T-helper 1 cell (primary cell): ENCODE measurements at places on chromosomes 5 and 9.
A peak's percentile ranks its signal among the peaks of the same experiment; 100 is the strongest.

GRCh38 chr9:117825609-117826347 is 121.6 kb downstream of the TLR4 start:
- DNase-seq, result peak; percentile 58

- no peak for DNase-seq
Measured at GRCh38 chr5:56330167-56330566, 97.0 kb upstream of the ANKRD55 start.

GRCh38 chr5:17289681-17290539 is 72.5 kb downstream of the BASP1 start:
- no peak for DNase-seq

DNA sequence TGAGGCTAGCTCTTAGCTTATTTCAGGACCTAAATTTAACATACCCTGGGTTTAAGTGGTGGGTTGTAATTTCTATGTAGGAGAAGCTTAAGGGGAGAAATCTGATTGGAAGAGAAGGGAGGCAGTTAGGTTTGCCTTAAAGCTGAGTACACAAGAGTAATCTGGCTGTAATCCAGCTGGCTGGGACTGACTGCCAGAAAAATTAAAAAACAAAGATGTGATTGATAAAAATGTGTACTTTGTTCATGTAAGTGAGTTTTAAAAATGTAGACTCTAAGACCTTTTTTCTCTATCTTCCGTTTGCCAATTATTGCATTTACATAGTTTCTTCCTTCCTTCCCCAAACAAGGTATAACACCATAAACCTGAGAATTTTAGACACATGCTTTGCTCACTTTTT is 17.5 kb upstream of the MSMP start:
- no peak for DNase-seq

GRCh38 chr9:88874391-88874790 is 116.9 kb upstream of the S1PR3 start:
- DNase-seq, result no peak

- no peak for DNase-seq
Measured at GRCh38 chr9:23321049-23321448, 505.0 kb downstream of the ELAVL2 start.

- no peak for DNase-seq
Measured at GRCh38 chr5:127858116-127858784, 155.1 kb downstream of the CCDC192 start.

- DNase-seq, result peak; percentile 79
Measured at GRCh38 chr9:33165263-33166151, 1.6 kb downstream of the B4GALT1 start.

DNA sequence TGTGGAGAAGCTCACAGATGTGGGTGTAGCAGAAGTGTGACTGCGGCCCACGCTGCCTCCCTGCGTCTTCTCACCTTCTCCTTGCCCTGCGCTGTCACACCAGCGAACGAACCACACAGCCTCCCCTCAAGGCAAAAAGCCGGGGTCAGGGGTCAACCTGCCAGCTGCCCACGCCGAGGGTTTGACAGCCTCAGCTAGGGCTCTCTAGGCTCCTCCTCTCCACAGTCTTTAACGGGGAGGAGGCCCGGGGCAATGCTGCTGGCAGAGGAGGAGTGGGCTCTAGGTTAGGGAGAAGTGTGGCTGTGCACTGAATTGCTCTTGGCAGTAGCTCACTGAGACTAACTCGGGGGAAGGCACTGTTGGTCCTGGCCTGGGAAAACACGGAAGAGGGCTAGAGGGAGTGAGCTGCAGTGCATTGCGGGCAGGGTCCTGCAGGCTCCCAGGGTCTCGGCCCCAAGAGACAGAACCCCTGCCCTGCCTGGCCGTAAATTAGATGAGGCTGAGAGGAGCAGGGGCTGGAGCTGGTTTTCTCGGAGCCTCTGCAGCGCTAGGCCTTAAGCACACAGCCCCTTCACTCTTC is 4.2 kb upstream of the TRIM52 start:
- no peak for DNase-seq

DNA sequence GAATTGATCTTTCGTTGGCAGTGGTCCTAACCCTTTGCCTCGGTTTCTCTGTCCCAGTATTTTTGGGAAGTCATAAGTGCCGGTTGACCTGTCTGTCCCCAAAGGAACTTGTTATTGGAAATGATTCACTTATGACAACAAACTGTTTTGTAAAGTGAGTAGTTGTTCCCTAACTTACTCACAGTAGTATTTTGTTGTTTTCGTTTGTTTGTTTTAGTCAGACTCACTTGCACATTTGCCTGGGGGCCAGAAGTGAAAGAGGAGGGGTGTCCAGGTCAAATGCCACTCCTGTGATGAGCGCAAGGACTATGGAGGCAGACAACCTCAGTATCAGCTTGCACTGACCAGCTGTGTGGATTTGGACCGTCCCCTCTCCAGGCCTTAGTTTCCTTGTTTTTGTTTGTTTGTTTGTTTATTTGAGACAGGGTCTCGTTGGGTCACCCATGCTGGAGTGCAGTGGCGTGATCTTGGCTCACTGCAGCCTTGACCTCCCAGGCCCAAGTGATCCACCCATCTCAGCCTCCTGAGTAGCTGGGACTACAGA is 47.3 kb downstream of the ANKRD55 start:
- DNase-seq, result no peak

DNA sequence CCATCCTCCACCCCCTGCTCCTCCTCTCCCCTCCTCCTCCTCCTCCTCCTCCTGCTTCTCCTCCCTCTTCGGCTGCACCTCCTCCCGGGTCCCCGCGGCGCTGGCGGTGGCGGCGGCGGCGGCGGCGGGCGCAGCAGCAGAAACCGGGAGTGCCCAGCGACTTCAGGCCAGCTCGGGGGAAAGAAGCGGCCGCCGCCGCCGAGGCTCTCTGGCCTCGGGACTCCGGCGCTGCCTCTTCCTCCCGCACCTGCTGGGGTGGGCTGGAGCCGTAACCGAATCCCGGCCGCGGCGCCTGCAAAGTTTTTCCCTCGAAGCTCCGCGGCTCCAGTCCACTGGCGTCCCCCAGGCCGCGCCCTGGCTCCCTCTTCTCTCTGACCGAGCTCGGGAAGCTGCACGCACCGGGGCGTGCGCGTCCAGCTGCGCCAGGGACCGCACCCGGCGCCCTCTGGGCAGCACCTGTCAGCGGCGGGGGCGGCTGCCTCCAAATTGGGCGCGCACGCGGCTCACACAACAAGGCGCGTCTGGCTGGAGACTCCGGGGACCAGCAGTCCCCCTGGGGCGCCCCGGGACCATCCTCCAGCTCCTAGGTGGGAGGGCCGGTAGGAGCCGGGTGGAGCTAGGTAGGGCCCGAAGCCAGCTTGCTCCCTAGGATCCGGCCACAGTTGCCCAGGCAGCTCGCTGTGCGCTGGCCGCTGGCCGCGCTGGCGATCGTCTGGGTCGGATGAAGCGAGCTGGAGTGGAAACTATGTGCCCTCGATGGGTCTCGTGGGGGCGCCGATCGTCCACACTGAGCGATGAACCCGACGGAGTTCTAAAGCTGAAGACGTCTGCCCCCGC is at the start of gene MCTP1:
Gene MCTP1 (minus strand): TSS at position 523 of the 837 bp plus-strand sequence.
- DNase-seq, result no peak

DNA sequence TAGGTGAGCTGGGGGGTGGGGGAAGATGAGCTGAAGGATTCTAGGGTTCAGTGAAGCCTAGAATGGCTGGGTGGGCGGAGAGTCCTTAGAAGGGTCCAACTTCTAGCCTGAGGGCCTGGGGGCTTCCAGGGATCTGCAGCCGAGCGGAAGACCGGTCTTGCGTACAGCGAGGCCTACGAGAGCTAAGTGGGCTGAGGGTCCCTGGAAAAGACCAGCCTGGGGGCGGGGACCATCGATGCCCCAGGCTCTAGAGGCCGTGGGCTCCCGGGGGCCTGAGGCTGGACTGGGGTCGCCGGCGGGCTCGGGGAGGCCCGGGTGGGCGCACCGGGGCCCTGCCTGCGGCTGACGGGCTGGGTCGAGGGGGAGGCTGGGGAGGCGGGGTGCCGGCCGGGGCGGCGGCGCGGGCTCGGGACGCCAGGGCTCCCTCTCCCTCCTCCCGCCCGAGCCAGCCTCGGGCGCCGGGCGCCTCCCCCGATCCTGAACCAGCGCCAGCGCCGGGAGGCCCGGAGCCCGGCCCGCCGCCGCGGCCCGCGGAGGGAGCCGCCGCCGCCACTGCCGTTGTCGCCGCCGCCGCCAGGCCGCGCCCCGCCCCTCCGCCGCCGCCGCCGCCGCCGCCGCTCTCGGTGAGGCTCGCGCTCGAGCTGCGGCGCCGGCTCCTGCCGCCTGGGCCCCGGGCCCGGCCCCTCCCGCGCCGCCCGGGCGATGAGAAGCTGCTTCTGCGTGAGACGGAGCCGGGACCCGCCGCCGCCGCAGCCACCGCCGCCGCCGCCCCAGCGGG is at the start of gene MVB12B:
Gene MVB12B (plus strand): TSS at position 602 of the 778 bp plus-strand sequence. CDS start 101 bp downstream, at position 703.
- DNase-seq, result peak; percentile 8

- DNase-seq, result no peak
Measured at GRCh38 chr9:135228345-135228982, 141.0 kb downstream of the OLFM1 start.
